ENCODE measurements at places on chromosomes 2 and 18. TPM values are rescaled to one million over a fixed set of nuclear protein-coding genes. Genes with fewer than 3 reads are reported as not detected.

KRCC1 gene
- polyA plus RNA-seq, result 38.1 TPM

SPP2 gene
- polyA plus RNA-seq, result not detected

TLK1 gene
- 19.7 TPM for polyA plus RNA-seq

PROKR1 gene
- polyA plus RNA-seq, result 0.03 TPM

CYP27A1 gene
- polyA plus RNA-seq, result 13.2 TPM

ANKRD62 gene
- polyA plus RNA-seq, result not detected

FSHR gene
- not detected for polyA plus RNA-seq

CPO gene
- 0.15 TPM for polyA plus RNA-seq
